ENCODE measurements at places on chromosomes 5 and 9. TPM values are rescaled to one million over a fixed set of nuclear protein-coding genes. Genes with fewer than 3 reads are reported as not detected.

The TRIM14 gene
- 12.5 TPM for total RNA-seq

The STOML2 gene
- total RNA-seq: 250 TPM

The TTC23L gene
- total RNA-seq: not detected

The CCNO gene
- total RNA-seq: 7.5 TPM

The PGM5 gene
- total RNA-seq: not detected

The AGXT2 gene
- not detected for total RNA-seq

The INVS gene
- 9.0 TPM for total RNA-seq

The F2RL2 gene
- 3.6 TPM for total RNA-seq

The SLC45A2 gene
- total RNA-seq: not detected

The FBN2 gene
- total RNA-seq: 17.6 TPM

The OLFML2A gene
- total RNA-seq: 31.4 TPM

The LMBRD2 gene
- 1.6 TPM for total RNA-seq

The DMRT3 gene
- total RNA-seq: not detected

The SEMA6A gene
- 0.15 TPM for total RNA-seq

The PCDHGB5 gene
- 1.9 TPM for total RNA-seq

The GNAQ gene
- 13.0 TPM for total RNA-seq

The URM1 gene
- total RNA-seq: 86.3 TPM

The TERT gene
- 2.9 TPM for total RNA-seq

The TLX3 gene
- not detected for total RNA-seq

The JAKMIP2 gene
- not detected for total RNA-seq

The DDX4 gene
- total RNA-seq: not detected

The RNF183 gene
- 0.19 TPM for total RNA-seq

The FSTL4 gene
- 4.1 TPM for total RNA-seq

The KIAA0825 gene
- 0.60 TPM for total RNA-seq

The ORM2 gene
- total RNA-seq: not detected

The CLTA gene
- total RNA-seq: 301 TPM

The C7 gene
- not detected for total RNA-seq

All from A549 treated with AZD2906 at 1 μM for 4 hours (cell line).